ENCODE measurements at places on chromosomes 7 and 10.

DNA sequence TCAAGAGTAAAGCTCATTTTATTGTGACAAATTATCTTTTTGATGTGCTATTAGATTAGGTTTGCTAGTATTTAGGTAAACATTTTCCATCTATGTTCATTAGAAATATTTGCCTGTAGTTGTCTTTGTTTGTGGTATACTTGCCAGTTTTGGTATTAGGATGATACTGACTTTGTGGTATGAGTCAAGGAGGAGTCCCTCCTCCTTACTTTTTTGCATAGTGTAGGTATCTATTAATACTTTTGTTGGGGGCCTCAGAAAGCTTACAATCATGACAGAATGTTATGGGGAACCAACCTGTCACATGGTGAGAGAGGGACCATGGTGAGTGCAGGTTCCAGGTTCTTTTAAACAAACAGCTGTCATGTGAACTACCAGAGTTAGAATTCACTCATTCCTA is 102.1 kb downstream of the ZWINT start:
- DNase-seq = no peak

DNA sequence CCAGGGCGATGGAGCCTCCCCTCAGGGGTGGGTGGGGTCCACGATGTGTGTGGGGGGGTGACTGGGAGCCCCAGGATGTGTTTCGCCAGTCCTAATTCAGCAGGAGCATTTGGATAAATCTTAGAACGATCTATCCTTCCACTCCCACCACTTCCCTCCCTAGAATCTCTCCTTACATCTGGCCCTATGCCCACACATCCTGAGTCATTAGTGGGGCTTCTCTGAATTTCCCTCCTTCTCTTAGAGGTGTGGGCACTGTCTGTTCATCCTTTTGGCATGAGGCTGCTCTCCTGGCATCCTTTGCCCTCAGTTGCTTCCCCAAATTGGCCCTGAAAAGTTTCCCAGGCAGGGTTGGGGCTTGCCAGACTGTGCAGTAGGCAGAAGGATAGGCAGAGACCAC is 1.6 kb downstream of the GHRHR start:
- DNase-seq = no peak

- no peak for DNase-seq
Measured at GRCh38 chr10:12625393-12626023, 276.2 kb downstream of the CAMK1D start.

GRCh38 chr7:31815796-31816195 is 128.8 kb downstream of the PPP1R17 start:
- DNase-seq = no peak

GRCh38 chr10:68517188-68517587 is 10.1 kb downstream of the SLC25A16 start:
- DNase-seq = no peak

DNA sequence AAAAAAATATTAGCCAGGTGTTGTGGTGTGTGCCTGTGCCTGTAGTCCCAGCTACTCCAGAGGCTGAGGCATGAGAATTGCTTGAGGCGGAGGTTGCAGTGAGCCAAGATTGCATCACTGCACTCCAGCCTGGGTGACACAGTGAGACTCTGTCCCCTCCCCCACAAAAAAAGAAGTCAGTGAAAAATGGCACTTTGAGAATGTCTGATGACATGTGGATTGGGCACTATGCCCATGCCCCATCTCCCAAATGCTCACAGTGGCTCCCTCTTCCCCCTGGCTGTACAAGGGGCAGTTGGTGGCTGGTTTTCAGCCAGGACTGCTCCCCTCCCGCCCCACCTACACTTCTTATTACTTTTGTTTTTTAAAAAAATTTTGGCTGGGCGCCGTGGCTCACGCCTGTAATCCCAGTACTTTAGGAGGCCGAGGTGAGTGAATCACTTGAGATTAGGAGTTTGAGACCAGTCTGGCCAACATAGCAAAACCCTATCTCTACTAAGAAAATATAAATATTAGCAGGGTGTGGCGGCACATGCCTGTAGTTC is 26.1 kb downstream of the IL15RA start:
- DNase-seq = peak; percentile 73

- peak; percentile 56 for DNase-seq
Measured at GRCh38 chr10:69383558-69383957, 33.2 kb downstream of the TACR2 start.

DNA sequence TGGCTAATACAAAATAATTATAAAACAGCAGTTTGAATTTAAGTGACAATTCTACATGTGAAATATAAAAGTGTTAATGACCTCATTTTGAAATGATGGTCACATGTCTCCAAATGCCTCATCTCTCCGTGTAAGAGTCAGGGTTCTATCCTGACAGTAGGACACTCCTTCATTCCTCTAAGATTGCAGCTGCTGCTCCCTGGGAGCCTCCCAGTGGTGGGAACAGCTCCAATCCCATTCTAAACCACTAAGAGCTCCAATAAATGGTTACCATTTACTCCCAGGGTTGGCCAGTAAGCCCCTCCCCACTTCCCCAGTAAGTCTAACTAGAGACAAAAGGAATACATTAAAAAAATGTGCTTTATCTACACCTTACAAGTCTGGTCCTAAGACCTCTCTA is 344.6 kb upstream of the AOAH start:
- no peak for DNase-seq

- peak; percentile 56 for DNase-seq
Measured at GRCh38 chr7:28408105-28408959, 4.0 kb upstream of the CREB5 start.

DNA sequence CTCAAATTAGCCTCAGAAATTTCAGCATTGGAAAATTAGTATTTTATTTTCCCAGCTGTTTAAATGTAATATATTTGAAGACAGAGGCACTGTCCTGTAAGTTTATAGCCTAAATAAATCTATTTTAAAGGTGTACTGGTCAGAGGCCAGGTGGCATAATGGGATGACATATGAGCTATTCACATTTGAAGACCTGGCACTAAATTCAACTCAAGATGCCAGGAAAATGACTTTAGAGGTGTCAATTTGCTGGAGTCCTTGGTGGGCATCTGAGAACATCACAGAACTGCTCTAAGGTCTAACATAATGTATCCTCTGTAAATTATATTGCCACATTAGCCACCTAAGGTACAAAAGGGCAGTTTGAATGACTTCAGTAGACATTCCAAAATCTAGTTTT is 348.9 kb upstream of the BMPER start:
- no peak for DNase-seq

- DNase-seq = no peak
Measured at GRCh38 chr7:30270921-30271320, 13.5 kb upstream of the ZNRF2 start.

- no peak for DNase-seq
Measured at GRCh38 chr7:37438906-37439652, 9.6 kb downstream of the ELMO1 start.

- no peak for DNase-seq
Measured at GRCh38 chr7:25947669-25948516, 204.1 kb upstream of the NFE2L3 start.

DNA sequence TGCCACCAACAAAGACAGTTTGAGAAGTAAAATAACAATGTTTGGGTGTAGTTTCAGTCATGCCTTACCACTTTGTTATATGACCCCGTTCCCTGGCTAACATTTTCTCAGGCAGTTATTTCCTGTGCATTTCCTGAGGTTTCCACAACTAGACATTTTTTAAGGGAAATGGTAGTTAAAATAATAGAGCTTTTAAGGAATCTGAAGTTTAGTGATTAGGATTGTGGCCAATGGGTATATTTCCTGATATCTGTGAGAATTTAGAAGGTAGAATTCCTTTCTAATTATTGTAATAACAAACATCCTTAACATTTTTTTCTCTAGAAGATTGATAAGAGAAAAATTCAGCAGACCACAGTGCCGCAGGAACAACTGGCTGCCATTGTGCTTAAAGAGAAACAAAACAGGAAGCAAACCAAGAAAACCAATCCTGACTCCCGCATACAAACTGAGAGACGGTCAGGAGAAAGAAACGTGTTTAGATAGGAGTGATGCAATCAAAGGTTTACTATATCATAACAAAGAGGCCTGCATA is 193.6 kb downstream of the MBL2 start:
- DNase-seq = no peak

- DNase-seq = no peak
Measured at GRCh38 chr7:130958846-130959245, 224.8 kb upstream of the KLF14 start.

DNA sequence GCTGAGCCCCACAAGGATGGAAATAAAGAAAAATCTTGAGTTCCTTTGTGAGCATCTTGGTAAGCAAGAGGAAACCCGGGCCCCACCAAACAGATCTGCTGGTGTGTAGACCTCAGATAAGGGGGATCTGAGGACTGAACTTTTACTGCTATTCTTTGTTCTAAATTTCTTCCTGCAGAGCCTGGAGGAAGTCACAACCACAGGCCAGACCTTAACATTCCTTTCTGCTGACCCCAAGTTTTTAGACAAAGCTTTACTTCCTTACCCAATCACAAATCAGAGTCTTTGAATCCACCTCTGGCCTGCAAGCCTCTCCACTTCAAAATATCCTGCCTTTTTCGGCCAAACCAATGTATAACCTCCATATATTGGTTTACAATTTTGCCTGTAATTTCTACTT is 352.6 kb upstream of the AUTS2 start:
- no peak for DNase-seq

DNA sequence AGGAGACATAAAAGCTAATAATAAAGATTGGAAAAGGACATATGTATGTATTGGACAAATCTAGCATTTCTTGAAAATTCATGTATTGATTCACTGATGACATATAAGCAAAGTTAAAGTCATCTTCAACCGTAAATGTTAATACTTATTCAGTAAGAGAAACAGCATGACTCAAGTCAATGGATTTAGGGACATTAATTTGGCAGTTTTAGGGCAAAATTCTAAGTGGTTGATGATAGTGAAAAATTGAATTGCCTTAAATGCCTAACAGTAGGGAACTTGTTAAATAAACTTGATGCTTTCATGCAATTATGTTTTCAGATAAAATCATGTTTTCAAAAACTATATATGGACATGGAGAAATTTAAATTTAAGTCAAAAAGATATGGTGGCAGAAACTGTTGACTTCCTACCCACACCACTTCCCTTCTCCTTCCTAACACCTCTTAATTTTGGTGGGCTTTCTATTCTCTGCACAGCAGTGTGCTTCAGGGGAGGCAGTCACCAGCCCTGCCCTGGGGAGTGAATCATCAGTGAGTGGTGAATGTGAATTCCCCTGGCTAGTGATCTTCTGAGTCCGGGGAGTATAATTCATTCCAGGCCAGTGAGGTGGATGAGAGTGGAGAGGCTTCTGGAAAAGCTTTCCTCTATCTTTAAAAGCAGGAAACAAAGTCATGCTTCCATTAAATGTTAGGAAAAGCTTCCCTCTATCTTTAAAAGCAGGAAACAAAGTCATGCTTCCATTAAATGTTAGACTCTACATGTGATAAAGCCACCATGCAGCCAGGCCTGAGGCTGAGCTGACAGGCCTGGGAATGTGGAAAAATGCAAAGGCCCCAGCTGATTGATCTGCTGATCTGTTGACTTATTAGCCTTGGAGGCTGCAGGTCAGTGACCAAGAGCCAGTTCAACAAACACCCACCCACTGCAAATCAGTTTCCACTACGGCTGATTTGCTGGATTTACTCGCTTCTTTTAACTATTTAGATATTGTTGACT is 25.2 kb upstream of the ITGB1 start:
- no peak for DNase-seq

DNA sequence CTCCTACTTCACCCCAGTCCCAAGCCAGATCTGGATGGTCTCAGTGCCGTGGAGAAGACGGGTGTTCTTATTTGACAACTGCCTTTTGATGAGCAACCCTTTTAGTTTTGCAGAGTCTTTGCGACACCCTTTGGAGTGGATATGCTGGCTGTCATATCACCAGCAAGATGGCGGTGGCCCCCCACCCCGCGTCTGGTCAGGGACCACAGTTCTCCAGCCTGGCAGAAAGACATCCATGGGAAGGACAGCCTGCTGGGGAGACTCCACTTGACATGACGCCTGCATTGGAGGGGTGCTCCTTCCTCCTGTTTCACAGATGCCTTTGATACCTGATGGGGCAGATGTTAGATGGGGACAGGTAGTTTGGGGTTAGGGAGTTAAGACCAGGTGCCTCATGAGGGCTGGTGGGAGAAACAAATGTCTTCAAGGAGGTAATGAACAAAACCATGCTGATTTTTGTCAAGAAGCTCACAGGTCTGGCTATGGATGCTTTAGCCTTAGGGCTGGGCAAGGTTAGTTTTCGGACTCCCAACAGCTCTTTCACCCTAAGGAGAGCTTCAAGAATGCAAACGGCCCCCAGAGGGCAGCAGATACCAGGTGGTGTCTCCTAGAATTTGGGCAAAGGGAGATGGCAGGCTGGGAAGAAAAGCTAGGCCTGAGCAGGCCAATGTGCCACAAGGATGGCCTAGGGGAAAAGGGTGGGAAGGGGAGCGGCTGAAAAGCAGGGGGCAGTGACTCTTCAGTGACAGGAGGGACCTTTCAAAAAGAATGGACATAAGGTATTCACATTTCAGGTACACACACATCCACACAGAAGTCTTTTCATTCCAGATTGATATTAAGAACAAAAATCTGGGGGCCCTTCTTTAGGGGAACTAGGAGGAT is 95.2 kb downstream of the CLEC2L start:
- DNase-seq = peak; percentile 46

- DNase-seq = no peak
Measured at GRCh38 chr10:121539786-121540185, 58.5 kb downstream of the FGFR2 start.

DNA sequence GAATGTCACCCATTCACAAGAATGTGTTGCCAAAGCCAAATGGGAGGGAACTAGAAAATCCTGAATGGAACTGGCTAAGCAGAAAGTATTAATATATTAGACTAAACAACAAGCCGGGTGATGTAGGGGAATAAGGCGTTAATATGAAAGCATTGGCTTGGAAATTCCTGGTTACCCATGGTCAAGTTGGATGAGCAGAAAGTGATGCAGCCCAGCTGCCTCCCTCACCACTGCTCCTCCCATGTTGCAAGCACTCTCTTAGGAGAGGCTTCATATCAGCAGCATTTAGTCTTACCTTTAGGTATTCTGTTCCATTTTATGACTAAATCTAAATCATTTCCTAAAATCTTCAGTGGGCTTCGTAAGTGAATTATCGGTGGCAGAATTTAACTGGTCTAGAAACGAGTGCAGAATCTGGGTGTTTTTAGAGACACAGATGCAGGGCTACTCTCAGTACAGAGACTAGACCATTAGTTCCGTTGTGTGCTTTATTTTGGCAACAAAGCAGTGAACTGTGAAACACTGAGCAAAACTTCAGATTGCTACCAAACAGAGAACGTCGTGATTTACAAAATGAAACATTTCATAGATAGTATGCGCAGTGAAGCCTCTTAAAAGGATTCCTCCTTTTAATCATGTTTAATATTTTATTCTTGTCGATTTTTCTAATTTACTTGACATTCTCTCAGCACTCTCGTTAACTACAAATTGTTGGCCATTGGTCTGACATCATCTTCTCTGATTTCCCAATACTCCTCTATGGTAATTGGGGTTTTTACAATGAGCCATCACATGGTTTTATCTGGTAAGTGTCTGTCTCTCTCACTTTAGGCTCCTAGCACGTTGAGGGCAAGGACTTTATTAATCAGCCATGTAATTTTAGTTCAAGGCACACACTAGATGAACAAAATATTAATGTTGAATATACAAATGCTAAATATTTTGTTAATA is 22.0 kb upstream of the HGF start:
- no peak for DNase-seq

- DNase-seq = no peak
Measured at GRCh38 chr7:109532262-109532992, 962.8 kb downstream of the DNAJB9 start.

GRCh38 chr7:107690084-107690483 is 29.5 kb downstream of the SLC26A4 start:
- no peak for DNase-seq

GRCh38 chr7:150849204-150849775 is 3.0 kb upstream of the AOC1 start:
- DNase-seq = no peak

GRCh38 chr7:40483630-40484029 is 348.8 kb downstream of the SUGCT start:
- DNase-seq = no peak

Measured in Right ventricle myocardium superior (tissue), 1 donor.